ENCODE measurements at places on chromosomes 13 and 19. TPM values are rescaled to one million over a fixed set of nuclear protein-coding genes. Genes with fewer than 3 reads are reported as not detected.

Gene TTYH1
- 119 TPM for total RNA-seq

Gene FUT3
- 0.09 TPM for total RNA-seq

DNA sequence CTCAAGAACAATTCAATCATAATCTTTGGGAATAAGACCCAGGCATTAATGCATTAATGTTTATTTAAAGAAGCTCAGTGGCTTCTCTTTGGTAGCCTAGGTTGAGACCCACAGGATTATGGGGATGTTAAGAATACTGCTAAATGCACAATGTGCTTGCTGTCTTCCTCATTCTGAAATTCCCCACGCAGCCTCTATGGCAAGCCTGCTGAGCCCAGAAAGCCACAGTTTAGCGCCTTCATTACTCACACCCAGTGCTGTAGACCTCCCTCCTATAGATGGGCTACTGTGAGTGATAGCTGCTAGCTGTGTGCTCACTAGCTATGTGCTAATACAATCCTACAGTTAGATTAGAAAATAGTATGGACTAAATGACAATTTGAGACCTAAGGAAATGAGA lies 90.6 kb downstream of the TNFSF13B start:
- no peak for DNase-seq

DNA sequence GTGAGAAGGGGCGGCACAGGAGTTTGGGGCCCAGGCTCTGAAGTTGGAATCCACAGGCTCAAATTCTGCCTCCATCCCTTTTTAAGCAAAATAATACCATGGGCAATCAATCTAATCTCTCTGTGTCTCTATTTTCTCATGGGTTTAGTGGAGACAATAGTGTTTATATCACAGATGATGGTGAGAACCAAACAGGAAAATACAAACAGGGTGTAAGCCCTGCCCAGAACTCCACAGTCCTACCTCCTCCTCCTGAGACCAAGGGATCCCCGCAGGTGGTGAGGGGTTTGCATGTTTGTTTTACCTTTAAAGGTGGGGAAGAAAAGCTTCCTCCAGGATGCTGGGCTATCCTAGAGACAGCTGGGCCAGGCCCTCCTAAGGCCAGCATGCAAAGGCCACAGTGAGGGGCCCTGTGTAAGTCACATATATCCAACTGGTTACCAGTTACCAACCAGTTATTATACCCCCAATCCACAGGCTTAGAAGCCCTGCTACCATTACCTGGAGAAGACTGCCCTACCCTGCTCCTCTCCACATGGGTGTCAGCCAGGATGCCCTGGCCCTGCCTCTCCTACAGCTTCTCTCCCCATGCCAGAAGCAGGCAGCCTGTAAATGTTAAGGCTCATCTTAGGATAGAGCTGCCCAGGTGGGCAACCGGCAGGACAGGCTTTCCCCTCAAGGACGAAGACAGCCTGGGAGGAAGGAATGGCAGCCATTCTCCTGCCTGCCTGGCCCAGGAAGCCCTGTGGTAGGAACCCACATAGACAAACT lies 658.4 kb downstream of the UQCRFS1 start:
- no peak for DNase-seq

- DNase-seq = no peak
Measured at GRCh38 chr13:41259875-41260501, 3.4 kb downstream of the MTRF1 start.

DNA sequence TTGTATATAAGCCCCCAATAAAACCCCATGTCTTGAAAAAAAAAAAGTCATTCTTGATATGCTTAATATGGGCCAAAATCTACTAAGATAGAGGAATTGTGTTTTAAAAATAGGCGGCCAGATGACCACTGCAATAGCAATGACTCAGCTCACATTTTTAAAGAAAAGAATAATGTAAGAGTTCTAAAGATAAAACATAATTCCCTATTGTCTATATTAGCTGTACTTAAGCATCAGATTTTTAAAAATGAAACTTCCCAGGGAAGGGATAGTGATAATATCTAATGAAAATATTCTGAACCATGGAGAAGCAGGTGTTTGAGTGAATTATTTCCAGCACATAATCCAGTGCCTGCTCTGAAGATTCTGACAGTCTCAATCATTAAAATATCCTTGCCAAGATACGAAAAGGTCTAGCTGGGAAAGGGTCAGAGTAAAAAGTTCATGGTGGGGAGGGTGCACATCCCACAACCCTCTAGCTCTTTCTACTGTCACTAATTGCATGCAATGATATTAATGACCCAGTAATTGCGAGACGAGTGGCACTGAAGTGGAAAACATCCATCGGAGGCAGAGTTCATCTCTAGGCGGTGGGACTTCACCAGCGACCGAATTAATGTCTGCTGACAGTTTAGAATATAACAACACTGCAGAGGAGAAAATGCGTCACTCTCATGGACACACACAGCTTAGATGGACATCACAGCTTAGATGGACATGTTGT lies 31.6 kb downstream of the EFNB2 start:
- DNase-seq = no peak

- no peak for DNase-seq
Measured at GRCh38 chr13:109922518-109922917, 136.1 kb upstream of the IRS2 start.
